Effector memory CD8-positive, alpha-beta T cell (primary cell): ENCODE measurements at places on chromosomes 16 and 17.

GRCh38 chr16:84329843-84330684, 35.4 kb downstream of the WFDC1 start:
- DNase-seq = no peak

GRCh38 chr17:51200295-51200694, 34.1 kb downstream of the NME2 start:
- no peak for DNase-seq

DNA sequence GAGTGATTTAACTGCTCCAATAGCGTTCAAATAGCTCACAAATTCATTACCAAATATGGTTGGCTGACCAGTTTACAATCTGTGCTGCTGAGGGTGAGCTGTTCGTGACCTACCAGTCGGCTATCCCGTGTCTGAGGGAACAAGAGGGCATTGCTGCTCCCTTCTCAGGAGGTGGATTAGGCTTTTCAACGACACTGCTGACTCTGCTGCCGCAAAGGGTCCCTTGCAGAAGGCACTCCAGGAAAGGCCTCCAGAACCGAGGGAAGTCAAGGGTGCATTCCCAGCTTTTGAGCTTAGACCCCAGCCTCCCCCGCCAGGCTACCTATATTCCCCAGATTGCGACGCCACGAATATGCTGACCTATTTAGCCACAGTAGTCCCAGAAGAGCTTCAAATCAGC, 32.3 kb downstream of the GJC1 start:
- DNase-seq = no peak

- no peak for DNase-seq
These were observed 9.1 kb upstream of the THAP11 start for GRCh38 chr16:67833030-67833414.

- no peak for DNase-seq
These were observed 6.2 kb downstream of the ZNF843 start for GRCh38 chr16:31436221-31437045.

GRCh38 chr16:20803561-20804214, 2.6 kb downstream of the ERI2 start:
- DNase-seq = no peak

GRCh38 chr16:55746081-55746480, 86.8 kb downstream of the CES1 start:
- DNase-seq = no peak

GRCh38 chr16:74053826-74054225, 242.8 kb upstream of the PSMD7 start:
- DNase-seq = no peak

DNA sequence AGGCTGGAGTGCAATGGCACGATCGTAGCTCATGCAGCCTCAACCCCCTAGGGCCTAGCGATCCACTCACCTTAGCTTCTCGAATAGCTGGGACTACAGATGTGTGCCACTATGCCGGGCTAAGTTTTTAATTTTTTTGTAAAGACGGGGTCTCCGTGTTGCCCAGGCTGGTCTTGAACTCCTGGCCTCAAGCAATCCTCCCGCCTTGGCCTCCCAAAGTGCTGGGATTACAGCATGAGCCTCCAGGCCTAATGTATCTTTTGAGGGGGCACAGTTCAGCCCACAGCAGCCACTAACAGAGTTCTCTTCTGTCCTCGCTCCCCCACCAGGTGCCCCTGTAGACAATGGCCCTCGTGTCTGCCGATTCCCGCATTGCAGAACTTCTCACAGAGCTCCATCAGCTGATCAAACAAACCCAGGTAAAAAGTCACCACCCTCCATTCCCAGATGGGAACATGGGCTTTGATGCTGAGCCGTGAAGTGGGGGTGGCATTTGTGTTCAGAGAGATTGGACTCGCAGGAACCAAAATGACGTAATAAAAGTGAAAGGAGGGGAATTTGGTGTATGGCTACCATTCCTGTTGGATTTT, 16.0 kb downstream of the SULT1A2 start:
- DNase-seq = no peak

- no peak for DNase-seq
These were observed 37.5 kb downstream of the ADCY7 start for GRCh38 chr16:50303605-50304466.

GRCh38 chr16:67396159-67397035, 3.1 kb upstream of the TPPP3 start:
- DNase-seq = no peak

DNA sequence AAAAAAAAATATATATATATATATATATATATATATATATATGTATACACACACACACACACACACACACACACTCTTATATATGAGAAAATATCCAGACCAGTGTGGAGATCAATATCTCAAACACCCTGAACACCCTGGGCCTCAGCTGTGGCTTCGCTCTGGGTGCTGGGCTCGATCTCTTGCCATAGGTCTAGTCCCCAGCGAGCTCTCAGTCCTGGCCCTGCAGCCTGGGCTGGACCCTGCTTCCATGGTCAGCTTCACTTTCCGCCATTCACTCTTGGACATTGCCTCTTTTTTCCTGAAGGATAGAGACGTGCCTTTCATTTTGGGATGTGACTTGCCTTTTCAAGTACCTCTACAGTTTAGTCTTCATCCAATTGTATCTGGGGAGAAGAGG, 341.7 kb downstream of the CPPED1 start:
- no peak for DNase-seq

- DNase-seq = no peak
These were observed 9.9 kb upstream of the WFIKKN1 start for GRCh38 chr16:620700-621525.

DNA sequence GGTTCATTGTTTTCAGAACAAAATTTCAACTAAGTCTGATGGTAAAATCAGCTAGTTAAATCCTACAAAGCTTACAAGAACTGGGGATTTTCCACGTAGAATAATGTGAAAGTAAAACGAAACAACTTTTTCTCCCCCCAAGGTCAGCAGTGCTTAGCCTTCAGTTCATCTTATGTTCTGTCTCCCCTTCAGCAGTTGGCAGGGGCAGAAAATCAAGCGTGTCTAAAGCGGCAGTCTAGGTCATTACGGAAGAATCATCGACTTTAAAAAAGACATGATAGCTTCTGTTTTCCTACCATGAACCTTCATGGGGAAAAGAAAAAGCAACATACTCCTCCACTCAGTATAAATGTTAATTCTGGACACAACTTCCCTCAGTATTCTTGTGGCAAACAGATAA, 50.7 kb downstream of the GNA13 start:
- no peak for DNase-seq

GRCh38 chr16:7713244-7713643, 380.6 kb downstream of the RBFOX1 start:
- DNase-seq = no peak

DNA sequence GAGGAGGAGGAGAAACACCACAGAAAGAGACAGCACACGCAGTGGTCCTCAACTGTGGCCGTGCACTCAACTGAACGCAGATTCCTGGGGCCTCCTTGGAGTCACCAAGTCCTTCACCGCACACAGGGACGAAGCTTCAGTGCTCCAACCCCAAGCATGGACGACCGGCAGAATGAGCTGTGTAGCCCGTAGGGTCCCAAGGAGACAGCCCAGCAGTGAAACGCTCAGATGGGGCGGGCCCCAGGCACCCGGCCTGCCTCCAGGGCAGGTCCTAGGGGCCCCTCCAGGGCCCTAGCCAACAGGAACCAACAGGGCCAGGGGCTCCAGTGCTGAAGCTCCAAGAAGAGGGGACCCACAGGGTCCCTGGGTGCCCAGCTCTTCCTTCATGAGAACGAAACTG, 13.2 kb downstream of the RAB40B start:
- no peak for DNase-seq

GRCh38 chr17:3915995-3916696, at the start of gene P2RX1:
TSS of gene P2RX1 (minus strand) at chr17:3916465. CDS start at chr17:3916225, 240 bp downstream.
- no peak for DNase-seq

DNA sequence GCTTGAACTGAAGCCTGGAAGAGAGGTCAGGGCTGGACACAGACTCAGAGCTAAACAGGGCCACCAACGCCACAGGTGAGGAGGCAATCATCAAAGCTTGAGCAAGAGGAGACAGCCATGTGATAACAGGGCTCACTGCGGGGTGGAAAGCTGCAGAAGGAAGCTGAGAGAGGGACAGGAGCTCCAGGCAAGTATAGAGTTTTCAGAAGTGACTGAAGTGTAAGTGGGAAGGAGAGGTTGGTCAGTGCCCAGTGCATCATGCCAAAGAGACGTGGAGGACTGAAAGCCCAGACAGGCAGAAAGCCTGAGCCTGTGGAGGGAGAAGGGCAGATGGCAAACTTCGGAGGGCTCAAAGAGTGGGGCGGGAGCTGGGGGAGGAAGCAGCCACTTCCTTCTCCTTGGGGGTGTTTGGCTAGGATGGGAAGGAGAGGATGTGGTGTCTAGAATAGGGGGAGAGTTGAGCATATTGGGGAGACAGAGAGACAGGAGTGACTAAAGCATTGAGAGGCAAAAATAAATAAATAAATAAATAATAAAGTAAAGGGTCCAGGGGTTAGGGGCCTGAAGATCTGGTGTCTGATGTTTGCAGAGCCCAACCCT, 2.6 kb downstream of the KIFC3 start:
- DNase-seq = no peak

DNA sequence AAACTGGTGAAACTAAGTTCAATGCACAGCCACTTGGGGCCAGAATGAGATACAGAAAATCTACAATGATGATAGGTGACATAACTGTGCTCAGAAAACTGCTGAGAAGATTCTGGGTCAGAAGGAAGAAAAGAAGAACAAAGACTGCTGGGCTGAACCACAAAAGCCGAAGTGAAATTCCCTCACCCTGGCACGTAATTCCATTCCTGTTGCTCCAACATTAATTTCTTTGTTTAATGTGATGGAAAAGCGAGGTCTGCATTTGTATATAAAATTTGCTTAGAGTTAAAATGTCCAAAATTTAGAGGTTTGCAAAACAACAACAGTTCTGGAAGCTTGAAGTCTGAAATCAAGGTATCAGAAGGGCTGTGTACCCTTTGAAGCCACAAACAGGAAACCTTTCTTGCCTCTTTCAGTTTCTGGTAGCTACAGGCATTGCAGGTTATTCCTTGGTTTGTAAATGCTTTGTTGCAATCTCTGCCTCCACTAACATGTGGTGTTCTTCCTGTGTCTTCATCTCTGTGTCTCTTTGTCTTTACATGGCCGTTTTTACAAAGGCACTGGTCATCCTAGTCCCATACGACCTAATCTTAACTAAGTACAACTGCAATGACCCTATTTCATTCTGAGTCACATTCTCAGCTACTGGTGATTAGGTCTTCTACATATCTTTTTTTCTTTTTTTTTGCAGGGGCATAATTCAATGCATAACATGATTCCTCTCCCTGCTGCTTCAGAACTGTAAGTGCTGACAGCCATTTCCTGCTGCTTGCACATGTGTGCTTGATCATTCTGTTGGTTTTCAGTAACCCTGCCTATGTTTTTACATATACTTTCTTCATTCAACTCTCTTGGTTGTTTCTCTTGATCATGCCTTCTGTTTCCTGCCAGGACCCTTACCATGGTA, 603.0 kb upstream of the CDH8 start:
- no peak for DNase-seq

GRCh38 chr17:43412166-43412565, 13.4 kb downstream of the ARL4D start:
- no peak for DNase-seq
